ENCODE measurements at places on chromosomes 2 and 18.

GRCh38 chr2:188570370-188570769 is 278.7 kb downstream of the GULP1 start:
- no peak for DNase-seq

DNA sequence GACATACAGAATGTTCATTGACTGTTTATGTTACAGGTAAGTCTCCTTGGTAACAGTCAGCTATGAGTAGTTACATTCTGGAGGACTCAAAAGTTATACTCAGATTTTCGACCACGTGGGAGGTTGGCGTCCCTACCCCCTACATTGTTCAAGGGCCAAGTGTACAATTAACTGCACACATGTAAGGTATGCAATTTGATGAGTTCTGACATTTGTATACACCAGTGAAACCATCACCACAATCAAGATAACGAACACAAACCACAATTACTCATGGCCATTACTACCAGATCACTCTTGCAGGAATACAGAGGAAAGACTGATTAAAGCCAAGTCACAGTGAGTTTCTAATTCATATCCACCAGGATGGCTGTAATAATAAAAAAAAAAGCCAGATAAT is 39.6 kb upstream of the LDLRAD4 start:
- no peak for DNase-seq

- peak; percentile 64 for DNase-seq
Observed at GRCh38 chr2:153519257-153519875, 40.8 kb upstream of the RPRM start.

DNA sequence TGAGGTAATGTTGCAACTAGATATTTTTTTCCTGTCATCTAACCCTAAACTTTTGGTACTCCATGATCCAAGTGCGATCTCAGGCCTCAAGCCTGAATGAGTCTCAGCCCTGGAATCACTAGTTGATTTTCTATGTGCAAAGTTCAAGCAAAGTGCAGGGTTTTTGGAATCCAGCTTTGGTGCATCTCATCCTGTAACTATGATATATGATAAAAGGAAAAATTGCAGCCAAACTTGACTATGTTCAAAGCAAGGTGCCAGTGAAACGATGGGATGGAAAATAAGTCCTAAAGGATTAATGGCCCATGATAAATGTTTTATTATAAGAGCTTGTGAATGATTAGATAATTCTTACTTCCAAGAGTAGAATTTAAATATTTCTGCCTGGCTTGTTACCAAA is 78.9 kb upstream of the NT5C1B start:
- DNase-seq = no peak

DNA sequence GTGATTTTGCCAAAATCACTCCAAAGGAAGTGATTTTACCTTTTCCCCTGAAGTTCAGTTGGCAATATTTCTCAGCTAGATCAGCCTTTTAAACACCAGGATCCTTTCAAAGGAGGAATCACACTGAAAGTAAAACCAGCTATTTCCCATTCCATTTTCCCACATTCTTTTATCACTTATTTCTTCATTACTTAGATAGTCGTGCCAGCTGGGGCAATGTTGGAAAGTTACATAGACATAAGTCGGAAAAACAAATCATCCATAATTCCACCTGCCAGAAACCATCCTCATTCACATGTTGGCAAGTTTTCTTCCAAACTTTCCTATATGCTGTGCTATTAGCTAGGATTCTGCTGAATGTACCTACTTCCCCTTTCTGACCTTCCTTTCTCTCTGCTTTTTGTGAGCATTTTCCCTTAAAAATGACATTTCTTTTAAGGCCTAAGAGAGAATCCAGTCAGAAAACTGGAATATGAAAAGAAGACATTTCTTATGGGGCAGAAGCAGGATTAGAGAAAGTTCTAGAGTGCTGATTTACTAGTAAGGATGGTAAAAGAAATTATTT is 170.0 kb upstream of the STK17B start:
- DNase-seq = no peak

DNA sequence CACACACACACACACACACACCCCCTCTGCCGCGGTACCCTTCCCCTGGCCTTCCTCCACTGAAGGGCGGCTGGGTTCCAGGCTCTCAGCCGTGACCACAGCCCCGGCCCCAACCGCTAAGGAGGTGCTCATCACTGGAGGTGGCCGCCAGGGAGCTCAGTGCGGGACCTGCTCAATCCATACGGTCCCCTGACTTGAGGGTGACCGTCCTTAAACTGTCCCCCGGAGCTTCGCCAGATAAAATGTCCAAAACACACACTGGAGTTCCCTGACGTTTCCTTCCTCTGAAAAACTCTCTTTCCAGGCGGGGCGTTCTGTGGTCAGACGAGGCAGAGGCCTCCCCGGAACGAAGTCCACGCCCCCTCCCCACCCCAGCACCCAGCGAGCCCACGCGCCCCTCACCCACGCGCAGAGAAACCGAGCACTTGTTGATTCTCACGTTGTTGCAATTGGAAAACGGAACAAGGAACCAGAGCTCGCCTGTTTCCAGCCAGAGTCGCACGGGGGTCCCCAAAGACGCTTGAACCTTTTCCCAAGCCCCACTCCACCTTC is 1.4 kb downstream of the MBP start:
- peak; percentile 42 for DNase-seq

Data from GM23338 (cell line).